Cerebellar nuclear complex (tissue), 1 donor: ENCODE measurements at places on chromosomes 3 and 15.

GRCh38 chr3:8239718-8240695 is 261.6 kb upstream of the LMCD1 start:
- DNase-seq: no peak

DNA sequence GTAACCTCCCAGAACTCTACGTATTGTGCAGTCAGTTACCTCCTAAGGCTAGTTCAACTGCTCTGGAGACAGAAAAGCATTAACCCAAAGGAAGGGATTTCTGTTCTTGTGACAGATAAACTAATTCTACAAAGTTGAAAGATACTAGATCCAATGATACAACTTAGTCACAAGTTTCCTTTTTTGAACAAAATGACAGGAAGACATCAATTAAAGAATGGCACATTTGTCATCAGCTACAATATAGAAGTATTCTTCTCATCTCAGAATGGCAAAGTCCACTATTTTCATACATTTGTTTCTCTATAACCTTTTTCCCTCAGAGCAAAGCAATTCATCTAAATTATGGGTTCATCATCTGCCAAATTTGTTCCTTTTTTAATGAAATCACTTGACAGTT is 43.7 kb downstream of the ISL2 start:
- DNase-seq: no peak

- no peak for DNase-seq
Observed at GRCh38 chr15:90037961-90038631, 37.0 kb downstream of the ZNF710 start.

DNA sequence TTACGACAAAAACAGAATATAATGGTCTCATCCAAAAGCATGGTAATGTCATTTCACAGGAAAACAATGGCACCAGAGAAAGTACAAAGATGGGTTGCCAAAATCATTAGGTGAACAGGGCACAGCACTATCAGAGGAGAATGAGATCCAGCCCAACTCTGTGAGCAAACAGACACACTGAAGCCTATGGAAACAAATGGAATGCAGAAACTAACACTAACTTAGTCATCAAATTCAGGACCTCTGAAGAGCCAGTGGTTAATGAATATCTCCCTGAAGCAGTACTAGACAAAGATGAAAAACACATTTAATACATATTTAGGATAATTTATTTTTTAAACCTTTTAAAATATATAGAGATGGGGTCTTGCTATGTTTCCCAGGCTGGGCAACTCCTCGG is 14.6 kb upstream of the RPS17 start:
- DNase-seq: no peak

DNA sequence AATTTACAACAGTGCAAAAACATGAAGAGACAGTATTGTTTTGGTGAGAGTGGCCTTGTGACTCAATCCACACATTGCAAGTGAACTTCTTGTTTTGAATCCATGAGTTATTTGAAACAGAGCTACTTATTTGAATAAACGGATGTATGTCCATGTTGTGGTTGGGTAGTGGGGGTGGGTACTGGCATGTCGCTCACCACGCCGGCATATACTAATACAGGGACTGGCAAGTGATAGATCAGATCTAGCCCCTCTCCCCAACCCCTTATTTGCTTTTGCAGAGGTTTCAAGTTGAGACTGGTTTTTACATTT is 83.8 kb downstream of the EDEM1 start:
- DNase-seq: no peak

DNA sequence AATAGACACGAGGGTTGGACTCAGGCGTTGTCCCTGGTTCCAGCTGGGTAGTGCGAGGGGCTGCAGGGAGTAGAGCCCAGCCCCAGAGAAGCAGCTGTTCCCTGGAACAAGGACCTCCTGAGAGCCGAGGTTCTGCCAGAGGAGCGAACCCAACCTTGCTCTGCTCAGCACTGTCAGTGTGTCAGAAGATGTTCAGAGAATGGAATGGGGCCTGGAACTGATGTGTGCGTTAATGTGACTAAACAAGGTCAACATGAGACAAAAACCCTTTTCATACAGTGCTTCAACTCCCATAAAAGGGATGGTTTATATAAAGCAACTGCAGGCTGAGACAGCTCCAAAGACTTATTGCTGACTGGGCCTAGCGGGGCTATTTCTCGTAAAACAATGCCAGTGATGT is 35.5 kb upstream of the HACD2 start:
- DNase-seq: no peak

- DNase-seq: no peak
Observed at GRCh38 chr3:140626856-140627255, 51.0 kb upstream of the TRIM42 start.

DNA sequence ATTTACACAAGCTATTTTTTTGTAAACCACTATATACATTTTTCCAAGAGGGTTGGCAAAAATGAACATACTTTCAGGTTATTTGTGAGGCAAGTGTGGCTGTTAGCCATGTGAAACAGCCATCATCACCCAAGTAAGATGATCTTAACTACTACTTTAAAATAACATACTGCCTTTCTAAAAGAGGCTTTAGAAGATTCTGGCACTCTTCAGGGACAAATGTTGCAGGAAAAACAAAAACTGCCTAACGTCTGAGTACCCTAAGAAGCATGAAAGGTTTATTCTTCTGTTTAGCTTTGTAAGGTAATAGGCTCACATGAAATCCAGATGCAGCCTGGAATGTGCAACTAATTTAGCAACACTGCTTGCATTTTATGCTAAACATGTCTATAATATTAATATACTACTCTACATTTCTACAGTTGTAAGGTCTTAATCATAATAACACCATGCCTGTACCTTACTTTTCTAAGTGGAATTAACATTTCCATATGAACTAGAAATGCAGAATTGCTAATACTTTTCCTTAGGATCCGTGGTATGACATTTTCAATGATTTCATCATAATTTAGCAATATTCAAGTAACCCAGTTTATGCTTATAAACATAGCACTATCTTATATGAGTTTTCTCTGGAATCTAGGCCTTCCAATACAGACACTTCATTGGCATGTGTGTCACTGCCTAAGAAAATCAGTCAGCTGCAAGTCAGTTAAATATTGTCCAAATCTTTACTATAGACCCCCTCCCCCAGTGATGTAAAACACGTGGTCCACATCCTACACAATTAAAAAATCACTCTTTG is 4.5 kb upstream of the LSAMP start:
- DNase-seq: no peak

DNA sequence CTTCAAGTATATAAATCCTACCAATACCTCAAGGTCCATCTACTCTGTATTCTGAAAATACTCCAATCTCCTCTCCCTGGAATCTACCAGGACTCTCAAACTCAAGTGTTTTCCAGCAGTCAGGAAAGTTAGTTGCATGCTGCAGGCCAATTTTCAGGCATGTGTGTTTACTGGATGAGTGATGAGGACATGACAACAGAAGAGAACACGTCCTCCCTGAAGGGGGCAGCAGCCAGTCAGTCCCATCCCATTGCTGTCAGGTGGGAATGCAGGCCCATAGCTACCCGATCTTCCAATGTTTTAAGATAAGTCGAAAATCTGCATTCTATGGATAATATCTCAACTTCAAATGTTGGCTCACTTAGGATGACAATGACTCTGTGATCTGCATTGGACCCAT is 496.2 kb downstream of the FHIT start:
- no peak for DNase-seq

- DNase-seq: no peak
Observed at GRCh38 chr3:158847452-158847821, 45.6 kb downstream of the MFSD1 start.
